ENCODE measurements at places on chromosomes 3 and 15.

DNA sequence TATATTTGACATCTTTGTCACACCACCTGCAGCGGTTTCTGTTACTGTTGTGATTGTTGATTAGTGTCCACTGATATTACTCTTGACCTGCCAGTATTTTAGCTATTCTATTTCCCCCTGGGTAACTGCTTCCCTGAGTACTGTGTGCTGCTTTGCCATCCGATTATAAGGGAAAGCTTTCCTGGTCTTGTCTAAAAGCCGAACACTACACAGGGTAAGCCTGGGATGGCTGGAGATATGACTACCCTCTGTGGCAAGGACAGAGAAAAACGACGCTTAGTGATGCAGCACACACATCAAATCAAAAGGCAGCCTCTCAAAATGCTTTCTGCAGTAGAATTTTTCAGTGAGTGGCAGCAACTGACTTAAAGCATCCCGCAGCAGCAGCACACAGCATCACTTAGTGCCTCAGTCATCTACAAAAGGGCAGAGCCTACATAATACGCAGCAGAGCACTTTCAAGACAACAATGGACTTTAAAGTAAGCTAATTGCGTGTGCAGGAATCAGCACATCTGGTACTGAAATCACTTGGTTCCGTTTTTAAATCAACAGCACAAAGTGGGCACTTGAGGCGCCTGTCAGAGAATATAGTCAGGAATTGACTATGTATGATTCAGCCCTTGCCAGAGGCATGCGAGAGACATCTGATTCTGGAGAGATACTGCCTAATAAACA is 656.3 kb upstream of the TGFBR2 start:
- no peak for DNase-seq

DNA sequence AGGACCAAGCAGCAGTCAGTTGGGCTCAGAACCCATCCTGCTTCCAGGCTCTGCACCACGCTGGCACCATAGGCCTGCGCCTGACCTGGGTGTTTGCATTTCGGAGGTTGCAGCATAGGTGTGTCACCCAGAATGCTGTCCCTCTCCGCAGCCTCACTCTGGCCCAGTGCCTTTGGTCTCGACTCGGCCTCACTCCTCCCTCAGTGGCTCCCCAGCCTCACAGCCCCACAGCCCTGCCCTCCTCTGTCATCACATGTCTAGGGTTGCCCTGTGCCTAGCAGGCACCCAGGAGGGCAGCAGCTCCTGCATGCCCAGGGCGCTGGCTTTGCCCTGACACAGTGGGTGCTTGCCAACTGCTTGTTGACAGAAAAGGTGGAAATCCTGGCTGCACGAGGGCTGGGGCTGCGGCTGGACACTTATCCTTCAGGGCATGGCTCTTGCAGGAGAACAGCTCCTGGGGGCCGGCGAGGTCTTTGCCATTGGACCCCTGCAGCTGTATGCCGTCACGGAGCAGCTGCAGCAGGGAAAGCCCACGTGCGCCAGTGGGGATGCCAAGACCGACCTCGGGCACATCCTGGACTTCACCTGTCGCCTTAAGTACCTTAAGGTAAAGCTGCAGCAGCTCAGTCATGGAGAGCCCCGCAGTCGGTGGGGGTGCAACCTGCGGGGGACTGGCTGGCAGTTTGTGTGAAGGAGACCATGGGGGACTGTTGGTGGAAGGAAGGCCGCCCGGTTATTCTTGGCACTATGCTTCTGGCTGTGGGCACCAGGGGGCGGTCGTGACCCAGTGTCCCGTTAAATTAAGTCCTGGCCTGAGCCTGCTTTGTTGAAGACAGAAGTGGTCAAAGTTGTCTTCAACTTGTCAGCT is 16.2 kb downstream of the NISCH start:
- DNase-seq: no peak

- DNase-seq: no peak
These were observed 136.2 kb downstream of the TNIK start for GRCh38 chr3:171323938-171324536.

DNA sequence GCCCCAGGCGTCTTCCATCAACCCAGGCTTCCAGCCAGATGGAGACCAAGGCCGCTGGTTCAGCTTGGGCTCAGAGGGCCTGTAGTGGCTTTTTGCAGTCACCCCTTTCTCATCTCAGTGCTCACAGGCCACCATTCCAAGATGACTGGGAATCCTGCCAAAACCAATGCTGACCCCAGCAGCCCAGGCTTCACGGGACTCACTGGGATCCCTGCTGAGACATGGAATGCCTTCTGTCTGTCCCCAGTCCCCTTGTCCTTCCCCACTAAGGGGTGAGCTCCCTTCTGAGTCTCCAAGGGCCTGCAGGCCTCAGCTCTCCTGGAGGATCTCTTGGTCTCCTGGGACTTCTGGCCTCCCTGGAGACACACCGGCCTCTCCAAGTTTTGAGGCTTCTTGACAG is 77.4 kb upstream of the SEC13 start:
- no peak for DNase-seq

DNA sequence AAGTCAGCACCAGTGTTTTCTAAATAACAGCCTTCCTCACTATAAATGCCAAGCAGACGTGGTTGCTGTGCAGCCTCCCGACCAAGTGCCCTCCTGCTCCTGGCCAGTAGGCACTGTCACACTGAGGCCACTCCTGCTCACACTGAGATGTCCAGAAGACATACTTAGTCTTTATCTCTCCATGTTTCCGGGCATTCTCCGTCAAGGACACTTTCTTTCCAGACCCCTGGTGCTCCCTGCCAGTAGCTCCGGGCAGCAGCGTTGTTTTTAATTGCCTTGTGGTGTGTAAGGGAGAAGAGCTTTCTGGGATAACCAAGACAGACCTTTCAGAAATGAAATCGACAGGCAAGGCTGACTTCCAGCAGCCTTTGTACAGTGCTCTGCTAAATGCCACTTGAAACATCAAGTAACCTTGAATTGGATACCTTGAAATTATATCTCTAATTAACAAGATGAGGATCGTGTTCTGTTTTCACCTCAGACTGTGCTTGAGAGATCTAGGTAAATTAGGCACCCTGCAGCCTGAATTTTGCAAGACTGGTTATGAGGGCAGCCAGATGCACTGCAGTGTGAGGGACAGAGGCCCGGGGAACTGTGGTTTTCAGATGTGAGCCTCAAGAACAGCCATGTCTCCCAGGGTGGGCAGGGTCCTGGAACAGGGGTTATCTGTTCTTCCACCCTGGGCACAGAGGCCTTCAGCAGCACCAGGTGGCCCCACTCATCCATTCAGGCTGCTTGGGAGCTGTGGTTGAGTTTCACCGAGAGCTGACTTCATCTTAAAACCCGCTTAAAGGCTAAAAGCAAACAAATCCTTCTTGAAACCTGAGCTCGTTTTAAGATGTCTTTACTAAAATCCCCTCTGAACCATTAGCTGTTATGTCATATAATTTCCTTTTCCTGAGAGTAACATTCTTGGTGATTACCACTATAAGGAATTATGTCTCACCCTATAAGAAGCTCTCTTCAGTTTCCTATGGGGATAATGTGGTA is 105.5 kb upstream of the IL12A start:
- DNase-seq: no peak

- DNase-seq: no peak
These were observed 1405.3 kb downstream of the SI start for GRCh38 chr3:163672954-163673353.

- no peak for DNase-seq
These were observed 851 bp downstream of the AP2M1 start for GRCh38 chr3:184175506-184175905.

DNA sequence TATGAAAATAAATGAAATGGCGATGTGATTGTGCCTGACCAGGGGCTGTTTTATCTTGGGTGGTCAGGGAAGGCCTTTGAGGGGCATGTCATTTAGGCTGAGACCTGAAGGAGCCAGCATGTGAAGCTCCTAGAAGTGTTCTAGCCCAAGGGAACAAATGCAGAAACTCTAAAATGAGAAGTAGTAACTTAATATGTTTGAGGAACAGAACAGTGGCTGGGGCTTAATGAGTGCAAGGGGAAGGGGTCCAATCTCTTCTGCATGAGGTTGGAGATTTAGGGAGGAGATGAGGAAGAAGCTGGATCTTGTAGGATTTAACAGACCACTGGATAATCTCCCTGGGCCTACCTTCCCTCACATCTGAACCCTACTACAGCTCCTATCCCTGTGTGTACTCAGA is 110.5 kb downstream of the AKAP13 start:
- no peak for DNase-seq

GRCh38 chr3:188772886-188773285 is 398.9 kb upstream of the TPRG1 start:
- no peak for DNase-seq
